ENCODE measurements at places on chromosomes 12 and 14.

- DNase-seq, result no peak
Observed at GRCh38 chr14:92573761-92574498, 60.3 kb downstream of the RIN3 start.

DNA sequence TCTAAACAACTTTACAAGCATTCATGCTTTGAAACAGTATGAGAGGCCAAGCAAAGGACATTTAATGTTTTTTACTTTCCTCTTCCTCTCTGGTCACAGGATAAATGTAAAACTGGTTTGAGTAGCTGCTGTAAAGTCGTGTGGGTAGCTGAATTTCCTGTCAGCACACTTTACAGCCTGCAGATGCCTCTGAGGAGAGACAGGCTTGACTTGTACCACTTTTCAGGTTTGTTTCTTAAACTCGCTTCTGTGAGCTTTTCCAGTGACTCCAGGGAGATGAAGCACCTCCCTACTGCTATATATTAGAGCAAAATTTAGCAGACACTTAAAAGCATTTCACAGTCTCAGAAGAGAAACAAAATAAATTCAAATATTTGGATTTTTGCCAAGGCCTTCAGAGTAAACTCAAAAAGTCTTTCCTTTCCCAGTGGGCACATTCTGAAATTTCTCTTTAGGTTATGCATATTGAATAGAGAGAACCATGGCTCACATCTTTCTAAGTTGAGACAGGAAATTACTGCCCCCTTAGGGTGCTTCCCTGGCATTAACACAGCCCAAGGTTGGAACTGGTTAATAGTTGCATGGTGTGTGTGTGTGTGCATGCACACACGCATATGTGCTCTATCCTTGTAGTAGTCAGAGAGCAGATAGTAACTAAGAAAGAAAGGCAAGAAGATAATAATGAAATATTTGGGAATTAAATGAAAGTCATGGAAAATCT is 557.3 kb upstream of the MIS18BP1 start:
- DNase-seq, result peak; percentile 51

- no peak for DNase-seq
Observed at GRCh38 chr12:103546959-103547358, 40.1 kb upstream of the STAB2 start.

DNA sequence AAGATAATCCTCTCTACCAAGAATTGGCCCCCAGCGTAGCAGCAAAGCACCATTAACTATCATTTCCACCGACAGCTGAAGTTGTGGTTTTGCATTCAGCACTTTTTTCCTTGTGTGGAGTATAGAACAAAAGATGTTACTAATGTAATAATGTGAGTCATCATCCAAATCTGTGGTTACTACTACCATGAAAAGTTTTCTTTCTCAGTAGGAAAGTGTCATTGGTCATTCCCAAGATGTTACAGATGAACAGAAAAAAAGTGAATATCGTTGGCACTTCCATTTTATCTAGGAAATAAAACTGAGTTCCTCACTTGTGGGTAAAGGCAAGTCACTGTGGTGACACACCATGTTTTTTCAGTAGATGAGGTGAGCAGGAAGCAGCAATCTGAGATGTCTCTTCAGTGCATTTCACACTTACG is 30.3 kb upstream of the IFNG start:
- no peak for DNase-seq

GRCh38 chr12:62737188-62737587 is 197.8 kb downstream of the PPM1H start:
- DNase-seq, result no peak

DNA sequence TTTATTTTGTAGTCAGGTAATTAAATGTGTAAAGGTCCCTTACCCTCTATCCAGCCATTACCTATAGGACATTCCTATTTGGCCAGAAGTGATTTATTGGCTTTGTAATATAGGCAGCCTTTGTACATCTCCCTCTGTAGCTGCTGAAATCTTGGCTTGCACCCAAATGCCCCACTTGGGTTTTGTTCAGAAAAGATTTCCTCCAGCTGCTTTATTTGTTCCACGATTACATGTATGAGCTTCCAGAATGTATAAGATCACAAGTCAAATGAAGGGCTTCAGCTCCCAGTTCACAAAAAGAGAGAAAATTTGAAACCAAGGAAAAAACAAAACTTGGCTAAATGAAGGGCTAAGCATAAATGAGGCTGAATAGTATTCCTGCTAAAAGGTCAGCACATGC is 103.4 kb downstream of the EFCAB11 start:
- no peak for DNase-seq

DNA sequence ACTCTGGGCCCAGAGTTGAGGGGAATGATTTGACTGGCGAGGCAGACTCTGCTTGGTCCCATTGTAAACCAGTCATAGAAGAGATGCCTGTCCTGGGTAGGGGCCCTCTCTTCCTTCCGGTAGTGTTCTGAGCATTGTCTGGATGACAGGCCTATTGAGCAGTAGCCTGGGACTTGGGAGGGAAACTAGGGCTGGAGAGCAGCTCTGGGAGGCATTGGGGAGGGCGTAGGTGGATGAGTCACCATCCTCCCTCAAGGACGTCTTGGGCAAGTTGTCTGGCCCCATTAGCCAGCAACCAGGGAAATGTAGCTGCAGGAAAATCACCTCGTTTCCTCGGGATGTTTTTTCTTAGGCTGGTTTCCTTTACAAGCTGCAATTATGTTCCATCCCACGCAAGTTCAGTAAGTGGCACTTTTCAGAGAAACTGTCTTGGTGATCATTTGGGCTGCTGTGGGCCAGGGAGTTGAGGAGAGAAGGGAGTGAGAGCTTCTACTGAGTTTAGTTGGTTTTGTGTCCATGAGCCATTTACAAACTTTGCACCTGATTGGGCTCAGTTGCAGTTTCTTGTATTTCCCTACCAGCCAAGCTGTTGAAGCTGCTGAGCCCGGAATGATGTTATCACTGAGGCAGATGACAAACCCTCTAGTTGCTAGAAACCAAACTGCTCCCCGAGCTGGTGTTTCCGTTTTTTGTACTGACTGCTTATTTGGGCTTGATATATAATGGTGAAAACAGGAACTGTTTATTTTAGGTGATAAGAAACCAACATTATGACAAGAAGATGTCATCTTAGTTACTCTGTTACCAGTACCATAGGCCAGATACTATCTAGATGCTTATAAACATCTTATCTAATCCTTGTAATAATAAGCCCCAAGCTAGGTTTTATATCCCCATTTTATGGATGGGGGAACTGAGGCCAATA is 147.6 kb downstream of the CHST11 start:
- DNase-seq, result peak; percentile 97

Data from Kasumi-1 (cell line).